Urinary bladder (tissue), 4 donors: ENCODE measurements at places on chromosomes 12 and 14. TPM values are rescaled to one million over a fixed set of nuclear protein-coding genes. Genes with fewer than 3 reads are reported as not detected.
A peak's percentile ranks its signal among the peaks of the same experiment; 100 is the strongest.

Gene GPRC5A
- polyA plus RNA-seq, result 8.5 TPM

Gene GLIPR1L1
- not detected for polyA plus RNA-seq

DNA sequence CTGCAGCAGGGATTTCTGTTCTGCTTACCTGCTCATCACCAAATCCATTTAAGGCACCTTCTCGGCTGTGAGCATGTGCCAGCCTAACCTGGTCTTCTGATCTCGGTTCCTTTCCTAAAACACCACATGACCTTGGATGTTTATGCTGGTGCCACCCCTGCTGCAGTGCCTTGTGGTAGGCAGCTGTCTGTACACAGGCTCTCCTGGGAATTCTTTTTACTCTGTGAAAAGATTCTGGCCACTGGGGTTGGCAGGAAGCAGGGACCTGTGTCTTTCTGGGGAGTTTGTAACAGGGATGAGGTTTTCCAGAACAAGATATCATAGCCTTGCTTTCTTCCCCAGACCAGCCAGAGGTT, 10.4 kb upstream of the PLEKHG3 start:
- no peak for DNase-seq

GRCh38 chr14:54443981-54444380, 2.8 kb upstream of the CNIH1 start:
- no peak for DNase-seq

GRCh38 chr12:107921062-107921461, 146.6 kb downstream of the ASCL4 start:
- no peak for DNase-seq

Gene CSRP2
- polyA plus RNA-seq, result 83.2 TPM

DNA sequence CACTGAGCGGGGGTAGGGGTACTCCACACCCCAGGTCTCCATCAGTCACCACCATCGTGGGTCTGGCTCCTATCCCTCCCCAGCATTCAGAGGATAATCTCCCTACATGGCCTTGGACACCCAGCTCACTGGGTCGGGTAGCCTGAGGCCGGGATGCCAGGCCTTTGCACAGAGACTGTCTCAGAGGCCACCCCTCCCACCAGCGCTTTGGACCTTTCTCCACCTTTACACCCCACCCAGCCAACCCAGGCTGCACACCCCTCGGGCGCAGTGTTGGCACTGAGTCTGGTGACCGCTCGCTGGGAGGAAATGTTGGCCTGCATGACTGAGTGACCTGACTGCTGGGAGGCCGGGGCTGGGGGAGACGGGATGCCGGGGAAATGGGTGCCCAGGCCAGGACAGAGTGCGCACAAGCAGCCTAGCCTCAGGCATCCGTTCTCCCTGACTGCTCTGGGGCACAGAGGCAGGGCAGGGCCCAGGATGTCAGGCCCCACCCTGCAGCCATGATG, 10.6 kb upstream of the LBHD2 start:
- no peak for DNase-seq

Gene CFAP73
- 0.39 TPM for polyA plus RNA-seq

DNA sequence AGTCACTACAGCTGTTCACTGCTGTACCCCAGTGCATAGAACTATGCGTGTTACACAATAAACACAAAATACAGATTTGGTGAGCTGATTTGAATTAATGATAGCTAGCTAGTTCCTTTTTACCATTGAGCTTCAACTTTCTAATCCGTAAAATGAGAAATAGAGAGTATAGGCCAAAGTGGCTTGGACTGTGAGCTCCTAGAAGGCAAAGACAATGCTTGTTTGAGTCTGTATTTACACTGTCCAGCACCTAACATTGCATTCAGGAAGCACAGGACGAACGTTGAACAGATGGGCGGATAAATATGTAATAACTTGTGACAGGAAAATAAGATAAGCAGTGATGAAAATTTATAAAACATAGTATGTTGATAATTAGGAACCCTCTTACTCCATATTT, 31.5 kb downstream of the SLC17A8 start:
- no peak for DNase-seq

GRCh38 chr14:62661818-62662217, 383.4 kb downstream of the KCNH5 start:
- no peak for DNase-seq

DNA sequence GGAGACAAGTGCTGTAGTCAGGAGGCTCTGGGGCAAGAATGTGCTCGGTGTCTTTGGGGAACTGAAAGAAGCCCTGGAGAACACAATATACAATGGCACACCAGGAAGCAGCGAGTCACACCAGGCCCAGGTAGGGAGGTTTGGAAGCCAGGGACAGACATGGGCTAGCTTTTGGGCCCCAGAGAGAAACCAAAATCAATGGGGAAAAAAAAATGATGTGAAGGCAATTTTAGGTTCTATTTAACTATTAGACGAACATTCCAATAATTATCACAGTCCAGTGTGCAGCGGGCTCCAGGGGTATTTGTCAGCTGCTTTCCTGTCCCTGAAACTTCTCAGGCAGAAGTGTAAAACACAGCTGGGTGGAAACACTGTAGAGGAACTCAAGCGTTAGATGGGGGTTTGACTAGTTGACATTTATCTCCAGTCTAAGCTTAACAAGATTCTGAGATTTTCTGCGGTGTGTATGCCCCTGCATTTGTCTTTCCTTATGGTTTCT, 21.8 kb upstream of the EGLN3 start:
- no peak for DNase-seq

Gene POTEG
- polyA plus RNA-seq, result not detected

GRCh38 chr14:30484976-30485375, 74.0 kb upstream of the G2E3 start:
- DNase-seq, result no peak

DNA sequence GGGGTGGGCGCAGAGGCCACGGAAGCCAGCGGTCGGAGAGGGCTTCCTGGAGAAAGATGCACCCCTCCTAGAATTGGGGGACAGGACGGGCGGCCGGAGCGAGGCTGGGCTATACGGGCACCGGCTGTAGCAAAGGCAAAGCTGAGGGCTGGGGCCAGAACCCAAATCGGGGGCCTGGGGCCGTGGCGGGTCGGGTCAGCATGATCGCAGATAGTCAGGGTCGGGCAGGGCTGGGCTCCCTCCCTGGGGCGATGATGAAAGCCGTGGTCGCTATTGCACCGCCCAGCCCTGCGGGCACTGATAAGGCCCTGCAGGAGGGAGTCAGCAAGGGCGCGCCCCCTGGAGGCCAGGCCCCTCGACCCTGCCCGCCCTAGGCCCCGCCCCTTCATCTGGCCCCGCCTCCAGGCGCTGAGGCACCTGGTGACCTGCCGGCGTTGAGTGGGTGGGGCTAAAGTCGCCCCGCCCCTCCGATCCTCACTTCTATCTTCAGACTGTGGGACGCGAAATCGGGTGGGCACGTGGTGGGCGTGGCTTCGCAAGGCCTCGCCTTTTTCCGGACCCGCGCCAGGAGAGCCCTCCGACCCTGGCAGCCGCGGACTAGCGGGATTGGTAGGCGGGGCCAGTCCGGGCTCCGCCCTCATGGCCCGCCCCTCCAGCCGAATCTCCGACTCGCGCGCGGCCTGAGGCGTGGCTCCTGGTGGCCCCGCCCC, 419 bp upstream of the SH2B3 start:
- peak; percentile 59 for DNase-seq

GRCh38 chr12:124422570-124423523, 128.0 kb downstream of the RFLNA start:
- DNase-seq, result peak; percentile 79

DNA sequence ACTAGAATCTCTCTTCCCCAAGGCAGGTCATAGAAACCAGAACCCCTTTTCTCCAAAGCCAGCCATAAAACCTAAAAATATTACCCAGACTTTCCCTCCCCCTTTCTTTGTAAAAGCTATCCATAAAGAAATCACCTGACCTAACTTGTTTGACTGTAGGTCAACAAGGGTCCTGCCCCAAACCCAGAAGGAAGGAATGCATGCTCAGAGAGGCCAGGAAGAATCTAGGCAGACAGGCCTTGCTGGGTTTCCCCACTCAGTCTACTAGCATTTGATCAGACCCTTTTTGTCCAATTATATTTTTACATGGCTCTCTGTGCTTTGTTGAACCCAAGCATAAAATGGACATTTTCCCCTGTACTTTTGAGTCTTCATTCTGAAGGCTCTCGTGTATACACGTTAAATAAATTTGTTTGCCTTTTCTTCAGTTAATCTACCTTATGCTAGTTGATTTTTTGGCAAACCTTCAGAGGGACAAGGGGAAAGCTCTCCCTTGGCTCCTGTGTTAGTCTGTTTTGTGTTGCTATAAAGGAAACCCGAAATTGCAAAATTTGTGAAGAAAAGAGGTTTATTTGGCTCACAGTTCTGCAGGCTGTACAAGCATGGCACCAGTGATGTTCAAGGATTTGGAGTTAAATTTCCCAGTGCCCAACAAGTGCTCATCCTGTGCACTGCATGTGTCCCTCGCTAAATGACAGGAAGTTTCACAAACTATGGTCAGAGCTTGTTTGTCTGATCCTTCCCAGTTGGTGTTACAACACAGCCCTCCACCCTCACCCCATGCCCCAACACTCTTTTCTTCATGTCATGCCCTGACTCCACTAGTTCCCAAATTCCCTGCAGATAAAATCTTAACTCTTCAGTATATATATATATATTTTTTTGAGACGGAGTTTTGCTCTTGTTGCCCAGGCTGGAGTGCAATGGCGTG, 14.2 kb upstream of the RASSF3 start:
- DNase-seq, result no peak

Gene SMIM41
- 5.5 TPM for polyA plus RNA-seq

DNA sequence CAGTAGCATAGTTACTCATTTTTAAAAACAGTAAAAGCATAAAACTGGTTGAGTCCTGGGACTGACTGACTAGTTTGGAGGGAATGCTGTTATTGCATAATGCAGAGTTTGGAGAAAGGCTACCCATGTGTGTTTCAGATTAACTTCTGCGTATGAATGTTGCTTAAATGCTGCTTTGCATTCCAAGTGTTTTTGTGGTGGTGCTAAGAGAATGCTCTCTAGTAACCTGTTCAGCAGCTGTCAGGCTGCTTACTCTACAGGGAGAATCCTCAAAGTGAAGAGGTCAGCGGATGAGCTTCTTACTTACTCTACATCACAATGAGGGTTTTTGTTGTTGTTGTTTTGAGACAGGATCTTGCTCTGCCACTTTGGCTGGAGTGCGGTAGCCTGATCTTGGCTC, 4.3 kb downstream of the DLST start:
- DNase-seq, result no peak

- no peak for DNase-seq
These were observed 10.1 kb upstream of the DCAF4 start for GRCh38 chr14:72916174-72916573.

GRCh38 chr14:63988579-63988978, 135.8 kb downstream of the SYNE2 start:
- no peak for DNase-seq

GRCh38 chr12:121085069-121085468, 46.0 kb upstream of the OASL start:
- DNase-seq, result no peak

GRCh38 chr12:20368651-20369304, 441 bp downstream of the PDE3A start:
- DNase-seq, result no peak

Gene KRT81
- polyA plus RNA-seq, result not detected

Gene ARMH4
- polyA plus RNA-seq, result 3.6 TPM

DNA sequence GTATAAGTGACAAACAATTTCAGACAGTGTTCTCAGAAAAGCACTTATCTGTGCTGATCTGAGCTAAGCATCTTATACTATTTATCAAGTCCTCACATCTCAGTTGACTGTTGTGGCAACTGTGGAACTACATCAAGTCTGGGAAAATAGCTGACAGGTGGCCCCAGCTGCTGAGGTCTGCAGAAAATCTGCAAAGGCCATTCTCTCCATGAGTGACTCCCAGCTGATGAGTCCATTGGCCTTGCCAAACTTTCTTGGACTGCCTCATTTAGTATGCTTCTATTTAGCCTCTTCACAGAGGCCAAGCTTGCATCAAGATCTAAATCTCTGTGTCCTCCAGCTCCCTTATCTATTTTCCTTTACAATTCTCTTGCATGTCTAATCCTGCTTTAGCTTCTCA, 174.5 kb upstream of the RBM19 start:
- no peak for DNase-seq

Gene BBOF1
- 7.5 TPM for polyA plus RNA-seq

Gene SERPINA6
- polyA plus RNA-seq, result 0.14 TPM

DNA sequence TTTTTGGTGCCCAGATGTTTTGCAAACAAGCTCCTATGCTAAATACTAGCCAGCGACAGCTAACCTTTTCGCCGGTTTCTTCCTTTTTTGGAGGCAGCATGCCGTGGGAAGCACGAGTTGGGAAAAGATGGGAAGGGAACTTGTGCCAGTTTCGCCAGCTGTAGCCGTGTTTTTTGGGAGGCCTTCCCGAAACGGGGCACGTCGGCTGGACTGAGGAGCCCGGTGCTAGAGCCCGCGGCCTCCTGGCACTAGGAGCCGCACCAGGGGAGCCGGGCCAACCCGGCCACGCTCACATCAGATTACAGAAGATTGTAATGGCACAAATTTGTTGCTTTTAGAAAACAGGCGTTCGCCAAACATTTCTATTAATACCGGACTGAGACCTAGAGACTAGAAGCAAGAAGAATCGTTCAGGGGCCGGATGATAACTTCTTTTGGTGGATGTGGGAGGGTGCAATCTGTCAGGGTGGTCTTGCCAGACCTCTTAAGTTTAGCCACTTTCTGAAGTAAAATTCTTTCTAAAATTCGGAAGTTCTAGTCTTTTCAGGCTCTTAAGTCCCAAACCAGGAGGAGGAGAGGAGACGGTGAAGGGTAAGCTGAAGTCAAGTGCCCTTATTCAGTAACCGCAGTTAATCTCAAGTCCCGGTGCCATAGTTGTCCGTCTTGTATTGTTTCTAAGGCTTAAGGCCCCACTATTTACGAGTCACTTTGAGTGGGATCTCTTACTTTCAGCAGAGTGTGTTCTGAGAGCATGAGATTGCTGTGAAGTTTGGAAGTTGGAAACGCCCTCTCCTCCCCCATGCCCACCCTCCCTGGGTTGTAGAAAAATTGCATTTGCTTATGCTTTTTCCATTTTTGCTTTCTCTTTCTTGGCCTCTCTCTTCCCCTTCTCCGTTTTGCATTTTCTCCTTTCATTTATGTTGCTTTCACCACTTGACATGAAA, 1.3 kb downstream of the RASSF3 start:
- DNase-seq, result no peak

DNA sequence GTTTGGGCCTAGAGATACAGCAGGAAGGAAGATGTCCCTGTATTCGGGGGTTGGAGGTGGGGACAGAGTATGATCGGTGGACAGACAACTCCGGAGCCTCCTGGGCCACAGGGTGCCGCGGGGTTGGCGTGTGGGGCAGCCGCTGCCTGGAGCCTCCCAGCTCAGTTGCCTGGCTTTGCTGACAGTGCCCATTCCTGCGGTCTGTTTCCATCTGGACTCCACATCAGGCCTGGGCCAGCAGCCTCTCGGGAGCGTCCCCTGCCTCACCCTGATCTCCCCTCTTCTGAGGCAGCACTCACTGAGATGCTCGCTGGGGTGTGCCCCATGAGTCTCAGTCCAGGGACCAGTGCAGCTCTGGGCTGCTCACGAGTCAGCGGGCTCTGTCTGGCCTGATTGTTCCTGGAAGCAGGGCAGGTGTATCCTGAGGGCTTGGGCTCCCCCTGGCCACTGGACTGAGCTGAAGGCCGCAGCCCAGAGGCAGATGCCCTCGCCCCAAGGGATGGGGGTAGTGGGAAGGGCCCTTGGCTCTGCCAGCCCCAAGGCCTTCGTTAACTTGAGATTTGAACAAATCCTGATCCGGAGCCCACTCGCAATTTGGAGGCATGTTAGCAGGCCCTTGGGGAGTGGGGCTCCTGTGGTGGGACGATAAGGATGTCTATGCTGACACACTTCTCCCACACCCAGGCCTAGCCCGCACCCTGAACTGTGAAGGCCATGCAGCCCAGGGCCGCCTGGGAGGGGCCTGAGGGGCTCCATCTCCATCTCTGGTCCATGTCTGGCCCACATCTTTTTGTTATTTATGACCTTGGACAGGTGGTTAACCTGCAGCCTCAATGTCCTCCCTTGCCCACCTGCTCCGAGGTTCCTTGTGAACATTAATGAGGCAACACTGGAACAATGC, 7.5 kb downstream of the HIP1R start:
- no peak for DNase-seq
